ENCODE measurements at places on chromosomes 1 and 21. TPM values are rescaled to one million over a fixed set of nuclear protein-coding genes. Genes with fewer than 3 reads are reported as not detected.

Gene FNDC5
- not detected for total RNA-seq

Gene GFI1
- 53.7 TPM for total RNA-seq

Gene PROX1
- 0.09 TPM for total RNA-seq

Gene MTMR11
- total RNA-seq = 1.3 TPM

GRCh38 chr1:6554031-6554906, at the start of gene NOL9:
NOL9 (minus strand) TSS chr1:6554513; CDS start chr1:6554502, 11 bp downstream.
- DNase-seq = peak; percentile 97

DNA sequence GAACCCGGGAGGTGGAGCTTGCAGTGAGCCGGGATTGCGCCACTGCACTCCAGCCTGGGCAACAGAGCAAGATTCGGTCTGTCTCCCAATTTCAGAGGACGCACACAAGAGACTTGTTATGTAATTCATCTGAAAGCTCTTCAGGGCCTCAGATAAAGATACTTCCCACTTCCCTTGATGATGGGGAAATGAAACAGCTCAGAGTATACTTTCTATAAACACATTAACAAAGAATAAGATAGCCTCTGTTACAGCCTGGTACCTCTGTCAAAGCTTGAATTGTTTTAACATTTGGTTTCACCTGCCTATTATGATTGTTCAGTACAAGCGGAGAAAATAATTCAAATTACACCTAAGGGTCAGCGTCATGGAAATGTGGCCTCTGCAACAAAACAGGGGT, 622.9 kb upstream of the ADGRL4 start:
- no peak for DNase-seq

- no peak for DNase-seq
Observed at GRCh38 chr21:43634618-43635017, 24.7 kb downstream of the HSF2BP start.
